Thymus (tissue), 14 donors: ENCODE measurements at places on chromosomes 5 and 9. TPM values are rescaled to one million over a fixed set of nuclear protein-coding genes. Genes with fewer than 3 reads are reported as not detected.

Gene SAP30L
- polyA plus RNA-seq: 29.0 TPM

Gene MARCOL
- not detected for polyA plus RNA-seq

Gene GABRA1
- polyA plus RNA-seq: 0.66 TPM

Gene PCDHB11
- polyA plus RNA-seq: 0.37 TPM

Gene GARNL3
- polyA plus RNA-seq: 1.5 TPM

Gene MAP1B
- 3.1 TPM for polyA plus RNA-seq

DNA sequence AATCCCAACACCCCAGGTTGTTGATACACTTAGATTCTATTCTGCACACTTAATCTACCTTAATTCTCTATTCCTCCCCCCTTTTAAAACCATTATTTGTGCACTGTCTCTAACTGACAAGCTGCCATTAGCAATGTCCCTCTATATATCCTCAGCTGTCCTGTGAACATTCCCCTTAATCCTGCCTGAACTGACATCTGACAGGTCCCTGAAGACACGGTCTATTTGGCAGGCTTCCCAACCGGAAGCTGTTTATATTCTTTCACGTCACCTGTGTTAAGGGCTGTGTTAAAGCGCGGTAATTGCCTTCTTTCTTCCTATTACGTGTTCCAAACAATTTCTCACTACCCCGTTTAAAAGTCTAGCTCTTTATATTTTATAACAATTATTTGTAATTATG is 277.3 kb downstream of the CDH9 start:
- DNase-seq: no peak

- DNase-seq: no peak
These were observed 44.9 kb downstream of the ANKH start for GRCh38 chr5:14826714-14827113.

DNA sequence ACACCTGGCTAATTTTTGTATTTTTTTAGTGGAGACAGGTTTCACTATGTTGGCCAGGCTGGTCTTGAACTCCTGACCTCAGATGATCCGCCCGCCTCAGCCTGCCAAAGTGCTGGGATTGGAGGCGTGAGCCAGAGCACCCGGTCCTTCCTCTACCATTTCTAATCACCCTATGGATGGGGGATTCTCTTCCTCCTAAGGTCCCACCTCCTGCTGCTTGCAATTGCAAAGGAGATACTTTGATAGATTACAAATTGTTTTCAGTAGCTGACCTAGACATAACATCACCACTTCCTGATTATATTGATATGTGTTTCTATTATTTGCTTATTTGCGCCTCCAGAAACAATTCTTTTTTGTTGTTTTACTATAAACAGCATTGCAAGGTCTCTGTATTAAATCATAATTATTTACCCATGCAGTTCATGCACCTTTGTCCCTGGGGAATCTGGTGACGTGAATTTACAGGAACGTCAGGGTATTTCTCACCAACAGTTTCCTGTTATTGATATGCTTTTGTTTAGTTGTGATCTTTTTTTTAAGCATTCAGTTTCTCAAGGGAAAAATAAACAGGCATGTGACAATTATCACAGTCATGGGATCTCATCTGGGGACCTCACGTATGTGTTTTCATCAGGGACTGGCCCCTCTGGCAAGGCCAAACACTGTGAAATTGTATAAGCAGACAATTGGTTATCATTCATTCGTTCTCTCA is 43.2 kb downstream of the ESM1 start:
- DNase-seq: no peak

DNA sequence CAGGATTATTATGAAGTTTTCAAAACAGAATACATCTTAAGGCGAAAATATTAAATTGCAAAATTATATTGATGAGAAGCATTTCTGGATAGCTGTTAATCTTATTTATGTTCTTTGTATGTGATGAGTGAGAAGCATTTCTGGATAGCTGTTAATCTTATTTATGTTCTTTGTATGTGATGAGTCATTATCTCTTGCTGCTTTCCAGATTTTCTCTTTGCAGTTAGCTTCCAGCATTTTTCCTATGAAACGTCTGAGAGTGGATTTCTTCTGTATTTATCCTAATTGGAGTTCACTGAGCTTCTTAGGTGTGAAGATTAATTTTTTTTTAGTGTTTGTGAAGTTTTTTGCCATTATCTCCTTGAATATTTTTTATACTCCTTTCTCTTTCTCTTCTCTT is 8.2 kb downstream of the TMEM232 start:
- no peak for DNase-seq

- DNase-seq: no peak
These were observed 128.4 kb upstream of the ADRA1B start for GRCh38 chr5:159787837-159788236.

- no peak for DNase-seq
These were observed 6.8 kb upstream of the TIFAB start for GRCh38 chr5:135458921-135459331.

GRCh38 chr5:177098470-177099141 is 11.9 kb downstream of the FGFR4 start:
- no peak for DNase-seq

DNA sequence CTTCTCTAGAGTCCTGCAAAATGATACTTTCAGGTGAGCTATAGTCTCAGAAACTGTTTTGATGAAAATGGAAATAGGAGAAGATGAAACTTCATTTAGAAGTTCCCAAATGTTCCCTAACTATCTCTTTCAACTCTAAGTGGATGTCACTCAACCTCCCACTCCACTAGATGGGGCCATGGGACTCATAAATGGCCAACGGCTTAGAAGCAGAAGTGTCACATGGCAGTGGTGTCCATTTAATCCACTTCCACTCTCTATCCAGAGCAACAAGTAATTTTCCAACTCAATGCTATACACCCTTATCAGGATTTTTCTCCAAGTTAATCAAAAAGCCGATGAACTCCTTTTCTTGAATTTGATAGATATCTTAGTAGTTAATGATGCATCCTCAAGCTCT is 295.7 kb downstream of the EDIL3 start:
- DNase-seq: no peak

DNA sequence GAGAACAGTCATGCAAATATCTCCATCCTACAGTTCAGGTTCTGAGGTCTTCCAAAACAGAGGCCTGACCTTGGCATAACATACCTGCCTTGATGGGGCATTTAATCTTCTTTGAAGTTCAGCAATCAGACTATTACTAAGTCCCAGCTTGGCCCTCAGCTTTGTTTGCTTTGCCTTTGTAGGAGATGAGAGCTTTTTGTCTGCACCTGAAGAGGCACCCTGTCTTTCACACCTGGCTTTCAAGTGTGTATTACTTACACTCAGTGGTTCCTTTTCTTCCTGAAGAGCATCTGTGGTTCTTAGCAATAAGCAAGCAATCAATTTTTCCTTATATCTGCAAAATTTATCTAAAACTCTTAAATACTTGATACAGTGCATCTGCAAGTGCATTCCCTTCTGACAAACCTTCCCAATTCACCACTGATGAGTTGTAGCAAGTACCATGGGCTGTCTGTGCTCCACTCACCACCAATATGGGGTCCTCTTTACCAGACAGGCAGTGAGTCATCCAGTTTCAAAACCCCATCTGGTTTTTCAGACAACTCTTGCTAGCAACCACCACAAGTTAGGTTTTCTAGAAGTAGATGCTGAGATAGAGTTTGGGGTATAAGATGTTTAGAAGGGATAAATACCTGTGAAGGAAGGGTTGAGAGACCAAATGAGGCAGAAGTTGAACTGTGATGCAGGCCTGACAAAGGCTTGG is 100.2 kb downstream of the HINT1 start:
- DNase-seq: no peak

DNA sequence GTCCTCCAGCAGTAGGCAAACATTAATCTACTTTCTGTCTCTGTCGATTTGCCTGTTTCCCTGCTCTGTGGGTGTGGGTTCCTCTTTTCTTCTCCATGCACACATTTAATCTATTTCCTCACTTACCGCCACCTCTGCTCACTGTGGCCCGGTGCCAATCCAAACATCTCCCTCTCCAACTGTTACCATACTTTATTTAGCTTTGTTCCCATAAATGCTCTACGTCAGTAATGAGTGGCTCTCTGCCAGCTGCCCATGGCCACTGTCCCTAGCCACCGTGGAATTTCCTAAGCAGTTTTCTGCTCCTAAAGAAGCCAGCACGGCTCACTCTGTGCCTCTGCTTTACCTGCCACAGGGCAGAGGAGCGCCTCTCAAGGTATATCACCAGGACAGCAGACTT is 19.5 kb upstream of the GOLPH3 start:
- DNase-seq: no peak

- no peak for DNase-seq
These were observed 29.4 kb upstream of the N4BP3 start for GRCh38 chr5:178083922-178084321.

DNA sequence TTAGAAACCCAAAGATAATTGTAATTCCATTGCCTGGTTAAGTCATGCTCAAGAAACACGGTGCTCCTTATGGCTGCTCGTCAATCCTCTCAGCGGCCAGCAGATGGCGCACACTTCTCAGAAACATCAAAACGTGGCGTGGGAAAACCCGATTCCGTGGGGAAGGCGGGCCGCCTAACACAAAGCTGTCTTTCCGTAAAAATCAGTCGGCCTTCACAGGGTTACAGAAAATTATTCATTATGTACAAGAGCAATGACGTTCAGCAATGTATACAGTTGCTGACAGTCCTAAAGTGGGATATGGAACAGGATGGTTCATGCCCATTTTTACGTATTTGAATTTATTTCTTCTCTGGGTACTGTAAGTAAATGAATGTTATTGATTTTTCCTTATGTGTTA is 83.5 kb downstream of the PDE4D start:
- DNase-seq: peak; percentile 53

- DNase-seq: no peak
These were observed 38.3 kb upstream of the FBXW11 start for GRCh38 chr5:172044631-172045314.

- DNase-seq: peak; percentile 41
These were observed 68.0 kb upstream of the IL7R start for GRCh38 chr5:35788724-35789123.

GRCh38 chr9:96510258-96510657 is 60.3 kb downstream of the HABP4 start:
- no peak for DNase-seq

GRCh38 chr9:136726631-136727191 is 14.3 kb downstream of the DIPK1B start:
- DNase-seq: peak; percentile 61
